Breast epithelium (tissue), 4 donors: ENCODE measurements at places on chromosomes 12 and 14. TPM values are rescaled to one million over a fixed set of nuclear protein-coding genes. Genes with fewer than 3 reads are reported as not detected.

Gene AMHR2
- not detected for total RNA-seq

Gene MAP1LC3B2
- total RNA-seq: 8.5 TPM

Gene GPR162
- 4.2 TPM for total RNA-seq

DNA sequence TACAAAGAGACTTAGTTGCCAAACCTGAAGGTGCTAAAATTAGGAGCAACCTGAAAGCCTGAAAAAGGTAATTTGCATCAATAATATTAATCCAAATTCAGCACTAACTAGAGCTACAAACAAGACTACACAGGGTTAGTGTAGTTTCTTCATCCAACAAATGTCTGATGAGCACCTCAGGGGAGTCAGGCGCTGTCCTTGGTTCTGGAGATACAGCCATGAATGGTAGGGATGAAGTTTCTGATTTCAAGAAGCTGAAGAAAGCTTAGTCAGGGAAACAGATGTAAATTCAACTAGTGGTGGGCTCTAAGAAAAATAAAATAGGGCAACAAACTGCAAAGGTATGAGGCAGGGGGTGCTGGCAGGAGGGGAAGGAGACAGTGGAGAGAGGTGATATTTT, 266.3 kb downstream of the GLT1D1 start:
- no peak for DNase-seq

- DNase-seq: no peak
Measured at GRCh38 chr12:87157791-87158190, 871.4 kb downstream of the C12orf50 start.

DNA sequence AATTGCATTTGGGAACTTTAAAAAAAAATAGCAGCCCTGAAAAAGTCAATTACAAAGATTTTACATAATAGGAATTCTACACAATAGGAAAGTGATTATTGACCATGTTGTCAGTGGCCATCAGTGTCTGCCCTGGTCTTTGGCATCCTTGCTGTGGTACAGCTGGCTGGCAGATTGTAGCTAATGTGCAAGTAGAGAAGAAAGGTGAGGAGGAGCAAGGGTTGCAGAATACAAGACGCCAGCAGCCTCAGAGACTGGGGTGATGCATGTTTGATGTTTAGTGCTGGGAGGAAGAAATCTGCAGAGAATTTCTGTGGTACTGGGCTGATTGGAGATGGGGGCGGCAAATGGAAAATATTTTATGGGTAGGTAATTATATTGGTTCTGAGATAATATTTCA, 322.9 kb downstream of the TMEM117 start:
- DNase-seq: no peak

GRCh38 chr14:102264775-102265174, 40.2 kb downstream of the MOK start:
- DNase-seq: no peak

DNA sequence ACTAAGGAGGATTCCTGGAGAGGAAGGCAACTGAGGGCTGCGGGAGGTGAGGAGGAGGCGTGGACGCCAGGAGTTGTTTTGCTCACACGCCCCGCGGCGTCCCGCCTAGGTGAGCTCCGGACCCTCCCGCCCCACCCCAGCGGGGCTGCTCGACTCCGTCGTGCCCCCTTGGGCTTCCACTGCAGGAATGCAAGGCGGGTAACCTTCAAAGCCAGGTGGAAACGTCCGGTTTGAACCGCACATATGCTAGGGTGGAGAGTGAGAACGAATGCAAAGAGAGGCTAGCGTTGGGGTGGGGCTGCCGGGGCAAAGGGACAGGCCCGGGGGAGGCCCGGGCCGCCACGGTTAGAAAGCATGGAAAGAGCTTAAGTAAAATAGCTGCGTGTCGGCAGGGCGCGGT, 5.4 kb upstream of the DPPA3 start:
- no peak for DNase-seq

- DNase-seq: no peak
Measured at GRCh38 chr14:24443053-24443665, 583 bp upstream of the SDR39U1 start.

GRCh38 chr12:6200256-6201212, at the start of gene CD9:
TSS of gene CD9 (plus strand) at chr12:6200400. CDS start at chr12:6200500, 100 bp downstream.
- DNase-seq: peak; percentile 85
